ENCODE measurements at places on chromosomes 2 and 18.

- DNase-seq: no peak
Observed at GRCh38 chr18:24459772-24460171, 665 bp upstream of the HRH4 start.

DNA sequence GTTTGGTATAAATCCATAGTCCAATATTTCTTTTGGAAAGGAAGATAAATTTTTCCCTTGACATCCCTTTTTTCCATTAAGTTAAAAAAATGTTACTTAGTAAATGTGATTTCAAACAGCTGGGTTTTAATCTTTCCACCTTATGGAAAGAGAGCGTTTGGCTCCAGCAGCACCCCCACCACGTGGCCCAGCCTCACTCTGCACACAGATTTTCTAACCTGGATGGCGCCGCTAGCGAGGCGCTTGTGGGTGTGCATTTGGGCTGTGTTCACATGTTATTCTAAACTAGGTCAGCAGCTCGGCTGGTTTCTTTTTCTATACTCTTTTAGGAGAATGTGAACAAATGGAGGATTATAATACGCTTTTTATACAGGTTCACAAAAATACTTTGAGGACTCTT, 218.0 kb downstream of the LDLRAD4 start:
- DNase-seq: peak; percentile 76

- DNase-seq: no peak
Observed at GRCh38 chr18:22827741-22828140, 105.4 kb upstream of the RBBP8 start.

- DNase-seq: no peak
Observed at GRCh38 chr2:73324126-73324725, 30.9 kb upstream of the EGR4 start.

GRCh38 chr2:3442185-3442584, 62.7 kb downstream of the TRAPPC12 start:
- no peak for DNase-seq

- DNase-seq: no peak
Observed at GRCh38 chr18:22197668-22198067, 28.3 kb downstream of the GATA6 start.

DNA sequence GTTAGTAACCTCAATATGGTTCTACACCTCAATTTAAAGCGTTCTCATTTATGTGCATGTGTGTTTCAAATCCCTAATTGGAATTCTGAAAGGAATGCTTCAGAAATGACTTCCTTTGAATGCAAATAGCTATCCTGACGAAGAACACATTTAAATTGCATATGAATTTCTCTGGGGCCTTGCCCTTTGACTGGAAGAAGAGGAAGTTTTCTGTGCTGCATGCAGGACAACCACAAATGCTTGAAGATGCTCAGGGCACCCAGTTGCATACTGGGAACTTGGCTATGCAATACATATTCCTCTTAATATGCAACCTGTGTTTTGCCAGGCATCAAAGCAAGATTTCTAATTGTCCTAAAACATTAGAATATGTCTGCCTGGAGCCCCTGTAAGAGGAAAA, 55.3 kb downstream of the TMEM178A start:
- DNase-seq: no peak

DNA sequence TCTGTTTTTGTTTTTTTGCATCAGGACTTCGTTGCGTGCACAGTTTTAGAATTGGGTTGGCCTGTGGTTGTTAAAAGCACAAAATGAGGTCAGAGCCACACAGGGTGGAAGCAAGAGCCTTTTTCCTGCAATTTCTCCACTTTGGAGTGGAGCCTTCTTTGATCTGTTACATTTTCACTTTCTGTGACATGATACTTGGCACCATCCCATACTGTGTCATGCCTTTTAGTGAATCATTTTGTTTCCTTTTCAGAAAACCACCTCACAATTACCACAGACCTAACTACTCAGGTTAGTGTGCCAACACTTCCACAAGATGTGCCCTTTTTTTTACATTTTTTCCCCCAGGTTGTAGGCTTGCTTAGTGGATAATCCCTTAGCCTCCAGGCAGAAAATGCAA, 32.5 kb downstream of the MERTK start:
- no peak for DNase-seq

DNA sequence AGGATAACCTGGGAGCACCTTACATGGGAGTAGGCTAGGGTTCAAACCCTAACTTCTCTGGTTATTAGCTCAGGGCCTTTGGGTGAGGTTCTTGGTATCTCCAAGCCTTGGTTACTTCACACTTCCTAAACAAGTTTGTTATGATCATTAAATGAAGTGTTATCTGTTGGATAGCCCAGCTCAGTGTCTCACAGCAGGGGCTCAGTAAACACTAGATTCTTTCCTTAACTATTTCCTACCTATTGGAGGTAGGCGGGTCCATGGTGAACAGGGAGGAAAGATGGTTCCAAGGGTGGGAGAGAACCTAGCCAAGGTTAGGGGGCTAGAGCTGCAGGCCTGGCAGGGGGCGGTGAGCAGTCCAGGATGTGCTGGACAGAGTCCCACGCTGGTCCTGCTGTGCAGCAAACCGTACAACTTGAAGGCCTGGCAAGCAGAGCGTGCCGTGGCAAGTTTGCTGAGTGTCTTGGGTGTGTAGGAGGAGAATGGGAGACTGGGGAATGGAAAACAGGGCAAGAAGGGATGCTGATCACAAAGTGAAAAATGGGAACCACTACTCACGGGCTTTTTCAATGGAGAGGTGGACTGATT, 259.1 kb downstream of the PRKCE start:
- no peak for DNase-seq

DNA sequence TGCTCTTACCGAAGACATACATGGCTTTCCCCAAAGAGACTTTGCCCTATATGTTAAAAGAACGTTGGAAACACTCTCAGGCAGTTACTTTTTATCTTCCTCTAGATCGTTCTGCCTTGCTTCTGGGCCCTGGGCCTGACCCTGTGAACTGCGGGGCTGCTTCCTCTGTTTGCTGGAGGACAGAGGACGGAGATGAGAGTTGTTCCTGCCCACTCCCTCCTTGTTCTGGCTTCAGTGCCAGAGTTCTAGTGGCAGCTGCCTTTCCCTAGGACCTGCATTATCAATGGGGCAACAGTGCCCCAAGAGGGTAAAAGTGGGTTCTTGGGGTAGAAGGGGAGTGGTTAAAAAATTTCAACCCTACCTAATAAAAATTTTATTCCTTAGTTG, 6.5 kb upstream of the FN1 start:
- no peak for DNase-seq

DNA sequence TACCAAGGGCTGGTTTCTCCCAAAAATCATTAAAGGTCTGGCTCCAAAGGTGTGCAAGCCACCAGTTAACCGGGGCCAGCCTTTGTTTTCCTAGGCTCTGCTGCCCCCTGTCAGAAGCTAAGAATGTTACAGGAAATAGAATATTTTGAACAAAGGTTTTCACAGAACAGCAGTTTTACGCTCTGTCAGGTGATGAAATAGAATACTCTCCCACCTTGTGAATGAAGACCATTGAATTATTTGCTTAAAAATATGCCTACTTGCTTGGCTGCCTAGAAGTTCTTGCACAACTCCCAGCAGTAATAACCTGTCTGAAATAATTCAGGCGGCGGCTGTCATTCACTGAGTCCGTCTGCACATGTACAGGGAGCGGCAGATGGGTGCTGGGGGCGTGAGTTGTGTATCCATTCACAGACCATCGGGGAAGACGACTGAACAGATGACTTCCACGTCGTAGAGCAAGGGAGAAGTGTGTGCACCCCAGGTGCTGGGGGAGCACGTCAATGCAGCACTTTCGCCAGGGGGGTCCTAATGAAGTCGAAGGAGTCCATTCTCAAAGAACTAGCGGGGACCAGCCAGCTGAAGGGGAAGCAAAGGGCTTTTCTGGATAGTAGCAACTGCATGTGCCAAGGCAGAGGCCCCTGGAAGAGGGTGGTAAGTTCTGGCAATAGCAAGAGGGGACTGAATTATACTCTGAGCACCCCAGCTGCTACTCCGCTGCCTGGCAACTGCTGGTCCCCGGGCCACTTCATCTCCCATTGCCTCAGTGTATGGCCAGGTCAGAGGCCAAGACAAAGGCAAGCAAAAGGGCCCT, 56.1 kb downstream of the SF3B1 start:
- peak; percentile 61 for DNase-seq

DNA sequence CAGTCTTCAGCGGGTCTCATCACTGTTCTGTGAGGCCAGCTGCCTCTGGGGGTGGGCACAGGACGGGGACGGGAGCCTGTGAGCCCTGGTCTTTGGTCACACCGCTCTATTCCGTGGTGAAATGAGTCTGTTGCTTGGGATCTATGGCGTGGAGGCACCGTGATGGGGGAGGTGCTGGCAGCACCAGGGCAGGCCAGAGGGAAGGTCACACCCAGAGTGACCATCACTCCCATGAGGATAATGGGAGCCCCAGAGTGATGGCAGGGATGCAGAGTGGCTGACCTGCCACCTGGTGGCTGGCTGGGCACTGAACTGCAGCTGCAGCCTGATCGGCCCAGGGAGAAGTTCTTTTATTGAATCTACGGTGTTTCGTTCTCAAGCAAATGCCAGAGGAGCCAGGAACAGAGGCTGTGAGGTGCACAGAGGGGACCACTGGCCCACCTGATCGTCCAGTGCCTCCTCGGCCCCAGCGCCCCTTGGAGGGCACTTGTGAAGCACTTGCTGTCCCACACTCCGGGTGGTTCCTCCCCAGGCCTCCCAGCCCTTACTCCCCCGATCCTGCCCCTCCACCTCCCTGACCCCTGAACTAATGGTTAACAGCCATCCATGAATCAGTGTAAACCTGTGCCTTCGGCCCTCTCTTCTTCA, 17.9 kb downstream of the KCNIP3 start:
- DNase-seq: no peak

- DNase-seq: no peak
Observed at GRCh38 chr2:29233428-29233827, 118.2 kb downstream of the CLIP4 start.

GRCh38 chr18:61833387-61833786, 59.4 kb downstream of the RNF152 start:
- DNase-seq: no peak

- DNase-seq: no peak
Observed at GRCh38 chr18:78732273-78733210, 247.1 kb upstream of the SALL3 start.

- DNase-seq: no peak
Observed at GRCh38 chr18:35141567-35142274, 99.1 kb upstream of the ZNF397 start.

- DNase-seq: no peak
Observed at GRCh38 chr2:223787358-223787757, 50.0 kb downstream of the AP1S3 start.

GRCh38 chr2:239133945-239134570, 266.8 kb downstream of the HDAC4 start:
- no peak for DNase-seq

GRCh38 chr18:59957957-59958356, 58.2 kb downstream of the PMAIP1 start:
- DNase-seq: peak; percentile 58

DNA sequence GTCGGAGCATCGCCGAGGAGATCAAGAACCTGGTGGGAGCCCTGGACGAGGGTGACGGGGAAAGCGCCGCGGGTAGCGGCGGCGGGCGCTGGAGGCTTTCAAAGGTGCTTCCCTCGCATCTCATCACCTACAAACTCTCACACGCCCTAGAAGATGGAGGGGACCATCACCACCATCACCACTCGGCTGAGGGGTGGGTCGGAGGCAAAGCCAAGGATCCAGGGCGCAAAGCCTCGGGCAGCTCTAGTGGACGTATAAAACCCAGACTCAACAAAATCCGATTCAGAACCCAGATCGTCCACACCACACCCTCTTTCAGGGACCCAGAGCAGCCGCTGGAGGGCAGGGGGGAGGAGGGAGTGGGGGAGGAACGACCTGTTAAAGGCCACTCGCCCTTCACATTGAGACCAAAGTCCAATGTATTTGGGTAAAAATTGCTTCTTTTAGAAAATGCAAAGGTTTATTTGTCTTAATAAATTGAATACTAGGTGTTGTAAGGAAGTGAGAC, 1.5 kb downstream of the SOWAHC start:
- DNase-seq: no peak

GRCh38 chr2:113209646-113210171, 35.9 kb downstream of the PSD4 start:
- no peak for DNase-seq

Data from right forelimb (tissue), 1 donor.